AG10803 (cell line): ENCODE measurements at places on chromosomes 11 and 22.
A peak's percentile ranks its signal among the peaks of the same experiment; 100 is the strongest.

DNA sequence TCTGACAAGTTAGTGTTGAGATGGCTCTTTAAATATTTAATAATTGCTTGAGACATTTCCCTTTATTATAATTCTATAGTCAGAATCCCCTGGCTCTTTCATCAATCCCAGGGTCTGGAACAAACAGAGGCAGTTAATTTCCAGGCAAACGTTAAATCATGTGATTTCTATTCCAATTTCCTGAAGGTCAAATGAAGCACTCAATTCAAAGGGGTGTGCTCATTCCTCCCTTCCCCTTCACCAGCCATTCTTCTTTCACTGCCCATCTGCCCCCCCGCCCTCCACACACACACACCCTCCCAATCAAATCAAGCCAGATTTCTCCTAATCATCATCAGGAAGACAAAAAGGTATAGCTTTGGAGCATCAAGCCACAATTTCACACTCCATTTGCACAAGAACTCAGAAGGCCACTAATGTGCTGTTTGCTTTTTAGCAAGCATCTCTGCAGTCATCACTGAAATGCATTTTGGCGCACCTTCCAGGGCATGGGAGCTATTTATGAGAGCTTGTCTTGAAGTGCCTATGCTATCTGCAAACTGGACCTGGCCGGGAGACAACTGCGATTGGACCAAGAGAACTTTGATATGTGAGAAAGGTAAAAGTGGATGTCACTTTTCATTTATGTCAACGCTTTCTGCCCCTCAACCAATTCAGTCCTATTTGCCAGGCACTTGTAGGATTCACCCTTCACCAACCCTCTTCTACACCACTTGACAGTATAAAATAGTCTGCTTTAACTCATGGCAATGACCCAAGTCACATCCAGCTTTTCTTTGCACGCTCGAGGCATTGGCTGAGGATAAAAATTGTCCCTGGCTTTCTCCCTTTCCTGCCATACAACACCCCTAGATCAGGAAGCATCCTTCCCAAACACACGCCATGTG is 315.1 kb upstream of the API5 start:
- no peak for DNase-seq

DNA sequence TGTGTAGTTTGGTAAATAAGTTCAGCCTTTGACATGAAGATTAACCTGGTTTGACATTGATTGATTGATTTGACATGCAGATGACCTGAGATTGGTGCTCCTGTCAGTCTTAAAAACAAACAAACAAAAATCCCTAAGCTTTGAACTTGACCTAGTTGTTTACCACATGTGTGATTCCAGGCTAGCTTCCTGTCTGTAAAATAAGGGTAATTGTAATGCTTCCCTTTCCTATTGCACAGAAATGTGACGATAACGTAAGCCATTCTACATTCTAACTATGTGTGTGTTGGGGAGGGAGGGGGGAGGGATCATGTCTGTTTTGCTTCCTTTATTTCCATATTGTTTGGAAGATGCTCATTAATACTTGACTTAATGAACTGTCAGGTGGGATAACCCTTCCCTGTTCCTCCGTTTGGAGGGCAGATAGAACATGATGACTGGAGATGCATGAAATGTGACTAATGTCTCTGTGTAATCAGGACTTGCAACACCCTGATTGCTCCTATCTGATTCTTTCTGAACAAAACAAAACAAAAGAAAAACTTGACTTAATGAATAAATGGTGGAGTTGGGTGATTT is 106.1 kb upstream of the CLMP start:
- no peak for DNase-seq

DNA sequence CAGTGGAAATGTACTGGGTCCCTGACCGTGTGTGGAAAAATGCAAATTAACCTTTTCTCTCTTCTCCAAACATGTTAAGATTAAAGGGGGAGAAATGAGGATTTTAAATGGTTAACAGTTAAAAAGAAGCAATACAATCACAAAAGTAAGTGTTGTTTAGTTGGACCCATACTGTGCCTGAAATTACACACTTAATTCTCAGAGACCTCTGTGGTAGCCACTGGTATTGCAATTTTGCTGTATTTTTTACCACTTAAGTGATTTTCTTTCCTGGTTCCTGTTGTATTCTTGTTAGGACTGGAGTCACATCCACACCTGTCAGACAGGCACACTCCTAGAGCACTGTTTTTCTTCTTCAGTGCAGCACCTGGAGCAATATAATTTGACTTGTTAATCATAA is 179.6 kb upstream of the PDGFD start:
- DNase-seq: no peak

DNA sequence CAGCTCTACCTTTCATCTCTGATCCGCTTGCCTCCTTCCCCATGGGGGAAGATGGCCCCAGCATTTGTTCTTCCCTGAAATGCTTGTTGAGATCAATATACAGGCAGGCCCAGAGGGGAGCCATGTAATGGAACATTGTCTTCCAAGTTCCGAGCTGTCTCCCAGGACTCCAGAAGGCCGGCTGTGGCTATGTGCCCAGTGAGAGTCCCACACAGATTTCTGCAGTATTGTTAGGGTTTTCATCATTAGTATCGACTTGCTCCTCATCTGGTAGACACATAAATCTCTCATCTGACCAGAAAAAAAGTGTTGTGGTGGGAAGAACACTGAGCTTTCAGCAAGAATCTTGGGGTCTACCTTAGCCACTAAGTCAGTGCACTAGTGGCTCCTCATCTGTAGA is 163.4 kb downstream of the TRIM29 start:
- DNase-seq: no peak

DNA sequence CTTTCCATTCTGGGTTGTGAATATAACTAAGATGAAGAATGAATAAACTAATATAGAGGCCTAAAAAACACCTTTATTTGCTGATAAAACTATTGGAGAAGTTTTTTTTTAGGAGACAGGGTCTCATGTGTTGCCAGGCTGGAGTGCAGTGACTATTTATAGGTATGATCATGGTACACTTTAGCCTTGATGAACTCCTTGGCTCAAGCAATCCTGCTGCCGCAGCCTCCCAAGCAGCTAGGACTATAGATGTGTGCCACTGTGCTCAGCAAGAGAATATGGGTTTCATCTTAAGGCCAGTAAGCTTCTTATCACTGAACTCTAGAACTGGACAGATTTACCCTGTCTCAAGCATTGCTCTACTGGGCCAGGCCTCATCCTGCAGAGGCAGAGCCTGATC is 26.6 kb downstream of the CCDC90B start:
- DNase-seq: no peak

DNA sequence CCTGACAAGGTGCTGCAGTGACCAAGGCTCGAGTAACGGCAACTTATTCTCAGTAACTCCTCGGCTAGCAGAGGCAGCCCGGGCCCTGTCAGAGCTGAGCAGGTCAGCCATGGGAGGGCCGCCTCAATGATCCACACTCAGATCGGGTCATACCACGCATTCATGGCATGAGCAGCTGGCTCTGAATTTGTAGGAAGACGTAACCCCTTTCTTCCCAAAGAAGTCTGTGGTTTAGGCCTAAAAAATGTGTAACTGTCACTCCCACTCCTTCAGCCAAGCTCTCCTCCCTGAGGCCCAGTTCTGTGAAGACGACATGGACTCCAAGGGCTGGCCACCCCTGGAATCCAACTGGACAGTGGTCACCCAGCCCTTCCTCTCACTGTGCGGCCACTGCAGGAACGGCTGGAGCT is 30.0 kb downstream of the PPP2R1B start:
- peak; percentile 88 for DNase-seq

- no peak for DNase-seq
Measured at GRCh38 chr11:93507517-93507916, 35.7 kb downstream of the SMCO4 start.

- no peak for DNase-seq
Measured at GRCh38 chr11:41031551-41032060, 427.8 kb downstream of the LRRC4C start.

GRCh38 chr11:111774955-111775710 is 8.9 kb upstream of the PPP2R1B start:
- no peak for DNase-seq

DNA sequence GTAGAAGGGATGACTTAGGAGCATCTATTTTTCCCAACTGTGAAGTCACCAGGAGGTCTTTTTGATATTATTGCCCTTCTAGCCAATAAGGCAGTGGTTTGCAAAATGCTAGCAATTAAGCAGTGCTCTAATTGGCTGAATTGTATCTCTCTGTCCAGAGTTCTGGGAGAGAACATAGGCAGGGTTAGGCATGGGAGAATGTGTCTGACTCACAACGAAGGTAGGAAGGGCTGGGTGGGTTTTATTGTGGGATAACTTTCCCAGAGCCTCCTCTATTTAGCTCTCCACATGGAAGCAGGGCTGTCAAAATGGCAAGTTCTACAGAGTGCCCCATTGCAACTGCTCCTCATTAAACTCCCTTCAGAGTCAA is 415.9 kb upstream of the CADM1 start:
- no peak for DNase-seq

GRCh38 chr11:73330569-73331093 is 22.6 kb downstream of the ARHGEF17 start:
- no peak for DNase-seq

DNA sequence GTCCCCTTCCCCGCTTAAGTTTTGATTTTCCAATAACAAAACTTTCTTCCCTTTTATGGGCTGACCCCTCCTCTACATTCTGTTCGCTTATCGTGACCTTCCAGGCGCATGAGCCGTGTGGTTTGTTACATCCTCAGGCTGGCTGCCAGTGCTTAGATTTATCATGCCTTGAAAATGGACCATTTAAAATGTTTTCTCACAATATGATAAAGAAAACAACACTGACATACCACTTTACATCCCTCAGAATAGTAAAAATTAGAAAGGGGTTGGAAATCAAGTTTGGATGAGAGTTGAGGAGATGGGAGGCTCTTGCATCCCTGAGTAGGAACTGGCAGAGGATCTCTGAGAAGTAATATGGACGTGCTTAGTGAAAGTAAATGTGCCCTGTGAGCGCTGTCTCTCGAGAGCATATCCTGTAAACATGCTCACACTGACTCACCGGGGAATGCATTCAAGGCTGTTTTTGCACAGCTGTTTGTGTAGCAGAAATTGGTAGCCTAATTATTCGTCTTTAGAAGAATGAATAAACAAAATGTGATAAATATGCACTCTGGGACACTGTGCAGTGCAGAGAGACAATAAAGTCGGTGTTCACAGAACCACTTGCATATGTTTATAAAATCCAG is 17.1 kb upstream of the TOLLIP start:
- DNase-seq: peak; percentile 50

DNA sequence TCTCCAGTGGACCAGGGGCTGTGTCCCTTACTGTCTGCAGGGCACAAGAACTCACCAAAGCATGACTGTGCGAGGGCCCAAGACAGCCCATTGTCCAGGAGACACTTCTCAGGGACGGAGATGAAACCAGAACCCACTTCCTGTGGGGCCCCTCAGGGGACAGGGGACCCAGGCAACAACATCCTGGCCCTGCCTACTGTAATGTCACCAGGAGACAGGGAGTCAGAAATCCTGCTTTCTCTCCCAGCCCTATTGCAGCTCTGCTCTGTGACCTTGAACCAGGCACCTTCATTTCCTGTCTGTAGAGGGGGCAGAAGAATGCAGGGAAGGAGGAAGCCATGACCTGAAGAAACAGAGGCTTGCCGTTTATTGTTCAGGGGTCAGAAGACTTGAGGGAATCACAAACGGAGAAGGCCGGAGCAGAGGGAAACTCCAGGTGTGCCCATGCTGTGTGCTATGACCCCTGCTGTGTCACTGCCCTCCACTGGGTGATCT is 98.0 kb downstream of the NAT10 start:
- DNase-seq: no peak

GRCh38 chr11:40508303-40508702 is 951.1 kb downstream of the LRRC4C start:
- no peak for DNase-seq

- no peak for DNase-seq
Measured at GRCh38 chr11:119608781-119609180, 120.2 kb downstream of the NECTIN1 start.

DNA sequence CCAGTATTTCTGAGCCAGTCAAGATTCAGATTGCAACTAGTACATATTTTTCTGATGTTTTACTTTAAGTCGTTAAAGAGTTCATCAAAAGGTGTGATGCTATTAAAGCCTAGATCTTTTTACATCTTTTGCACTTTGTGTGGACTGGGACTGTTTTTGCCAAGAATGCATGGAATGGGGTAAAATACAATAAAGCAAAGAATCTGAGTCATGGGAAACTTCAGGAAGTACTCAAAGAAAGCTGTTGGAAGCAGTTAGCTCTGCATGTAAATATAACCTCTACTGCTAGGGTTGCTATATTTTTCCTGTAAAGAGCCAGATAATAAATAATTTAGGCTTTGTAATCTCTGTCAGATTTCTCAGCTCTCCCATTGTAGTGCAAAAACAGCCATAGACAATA is 20.9 kb downstream of the ATXN10 start:
- peak; percentile 59 for DNase-seq

GRCh38 chr11:81080476-81080875 is 1639.6 kb upstream of the TENM4 start:
- no peak for DNase-seq

GRCh38 chr11:12600829-12601228 is 73.4 kb upstream of the TEAD1 start:
- no peak for DNase-seq

GRCh38 chr22:43232445-43232844 is 45.5 kb upstream of the TTLL12 start:
- DNase-seq: no peak

DNA sequence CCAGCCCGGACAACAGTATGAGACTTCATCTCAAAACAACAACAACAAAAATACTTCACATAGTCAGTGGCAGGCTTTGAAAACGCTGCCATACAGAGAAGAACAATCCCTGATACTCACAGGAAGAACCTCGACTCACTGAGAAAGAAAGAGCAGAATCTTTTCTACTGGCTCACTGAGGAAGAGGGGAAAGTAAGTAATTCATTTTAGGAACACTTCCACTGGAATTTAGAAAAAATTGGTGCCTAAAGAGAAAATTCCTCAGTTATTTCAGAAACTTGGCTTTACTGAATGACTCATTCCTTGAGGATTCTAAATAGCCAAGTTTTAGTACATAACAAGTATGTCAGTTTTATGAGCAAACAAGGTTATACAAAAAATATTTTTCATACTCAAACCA is 12.3 kb downstream of the NARS2 start:
- DNase-seq: peak; percentile 86

DNA sequence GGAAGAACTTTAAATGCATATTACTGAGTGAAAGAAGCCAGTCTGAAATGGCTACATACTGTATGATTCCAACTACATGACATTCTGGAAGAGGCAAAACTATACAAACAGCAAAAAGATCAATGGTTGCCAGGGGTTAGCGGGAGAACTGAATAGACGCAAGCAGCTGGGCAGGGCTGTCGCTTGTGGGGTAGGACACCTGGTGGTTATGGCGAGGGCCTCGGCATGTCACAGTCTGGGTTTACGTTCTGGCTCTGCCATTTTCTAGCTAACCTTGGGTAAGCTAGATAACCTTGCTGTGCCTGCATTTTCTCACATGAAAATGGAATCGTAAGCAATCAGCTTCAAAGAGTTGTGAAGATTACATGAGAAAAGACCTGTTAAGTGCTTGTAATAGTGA is 55.2 kb upstream of the SYT13 start:
- DNase-seq: no peak

GRCh38 chr11:65692367-65692766 is 19.7 kb upstream of the KAT5 start:
- DNase-seq: no peak
